Activated CD4-positive, alpha-beta T cell treated with anti-CD3 and anti-CD28 coated beads, Interleukin-2, amount 50 U/mL, for 24 hours (primary cell): ENCODE measurements at places on chromosomes 12 and 14.

DNA sequence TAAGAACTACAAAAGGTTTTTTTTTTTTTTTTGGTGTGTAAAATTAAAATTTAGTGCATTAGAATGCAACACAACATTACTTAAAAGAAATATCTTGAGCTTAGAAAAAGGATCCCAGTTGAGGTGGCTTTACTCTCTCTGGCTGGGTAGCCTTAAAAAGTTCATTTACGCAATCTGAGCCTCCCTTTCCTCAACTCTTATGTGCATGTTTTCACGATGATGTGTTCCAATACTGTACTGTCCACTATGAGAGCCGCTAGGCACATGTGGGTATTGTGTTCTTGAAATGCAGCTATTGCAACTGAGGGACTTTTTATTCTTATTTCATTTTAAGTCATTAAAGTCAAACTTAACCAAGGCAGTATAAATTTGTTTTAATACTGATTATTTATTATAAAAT lies 460.9 kb upstream of the SYT1 start:
- no peak for DNase-seq

DNA sequence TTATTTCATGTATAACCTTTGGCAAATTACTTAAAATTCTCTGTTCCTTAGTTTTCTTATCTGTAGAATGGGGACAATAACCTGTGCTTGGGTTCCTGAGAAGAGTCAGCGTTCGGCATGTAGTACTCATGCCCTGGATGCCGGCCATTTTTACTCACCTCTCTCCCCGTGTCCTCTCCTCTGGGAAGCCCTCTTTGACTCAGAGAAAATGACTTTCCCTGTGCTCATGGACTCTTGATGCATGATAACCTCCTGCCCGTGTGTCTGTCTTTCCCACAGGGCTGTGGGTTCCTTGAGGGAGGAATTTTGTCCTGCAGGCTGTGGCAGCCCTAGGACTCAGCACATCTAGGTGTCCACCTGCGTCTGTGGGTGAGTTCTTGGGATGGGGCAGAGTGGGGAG lies 5.8 kb upstream of the C1RL start:
- no peak for DNase-seq

DNA sequence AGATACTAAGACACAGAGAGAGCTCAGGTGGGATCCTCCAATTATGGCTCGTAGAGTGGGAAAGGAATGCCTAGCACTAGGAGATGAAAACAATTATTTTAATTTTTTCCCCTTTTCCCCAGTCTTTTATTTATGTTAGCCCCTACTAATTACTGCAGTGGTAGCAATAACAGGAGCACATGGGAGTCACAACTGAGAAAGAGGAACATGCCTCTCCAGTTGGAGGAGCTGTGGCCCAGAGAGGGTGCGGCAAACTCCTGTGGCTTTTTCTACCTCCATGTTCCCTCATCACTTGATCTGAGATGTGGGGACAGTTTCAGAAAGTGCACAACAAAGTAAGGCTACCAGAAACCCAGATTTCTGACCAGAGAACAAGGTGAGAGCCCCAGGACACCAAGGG lies 25.9 kb upstream of the POC1B start:
- no peak for DNase-seq

DNA sequence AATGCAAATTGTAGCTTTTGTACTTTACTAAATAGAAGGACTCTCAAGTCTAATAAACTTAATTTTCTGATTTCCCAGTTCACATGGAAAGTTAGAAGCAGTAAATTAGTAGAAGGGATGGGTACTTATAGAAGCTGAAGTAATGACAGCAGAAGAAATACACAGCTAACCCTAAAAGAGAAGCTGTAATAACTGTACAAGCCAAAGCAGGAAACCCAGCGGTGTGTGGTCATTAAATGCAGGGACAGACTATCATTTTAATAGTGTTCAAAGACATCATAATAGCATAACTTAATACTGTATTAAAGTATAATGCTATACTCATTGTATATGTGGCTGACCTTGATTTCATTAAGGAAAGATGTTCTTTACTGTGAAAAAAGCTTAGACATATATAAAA lies 74.9 kb downstream of the PCNX1 start:
- DNase-seq: no peak

DNA sequence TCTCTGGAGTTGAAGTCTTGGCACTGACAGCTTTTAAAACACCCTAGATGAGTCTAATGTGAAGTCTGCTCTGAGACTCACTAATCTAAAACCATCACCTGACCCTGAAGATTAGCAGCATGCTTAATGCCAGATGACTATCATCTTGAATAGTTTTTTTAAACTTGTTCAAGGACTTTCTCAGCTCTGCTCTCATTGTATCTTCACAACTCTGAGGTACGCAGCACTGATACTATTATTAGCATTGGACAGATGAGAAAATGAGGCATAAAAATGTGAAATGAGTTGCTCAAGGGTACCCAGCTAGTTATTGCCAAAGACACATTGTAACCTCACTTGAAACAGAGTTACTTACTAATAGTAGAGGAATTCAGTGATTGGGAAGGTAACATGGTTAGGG lies 4.8 kb downstream of the SLC38A1 start:
- DNase-seq: no peak

DNA sequence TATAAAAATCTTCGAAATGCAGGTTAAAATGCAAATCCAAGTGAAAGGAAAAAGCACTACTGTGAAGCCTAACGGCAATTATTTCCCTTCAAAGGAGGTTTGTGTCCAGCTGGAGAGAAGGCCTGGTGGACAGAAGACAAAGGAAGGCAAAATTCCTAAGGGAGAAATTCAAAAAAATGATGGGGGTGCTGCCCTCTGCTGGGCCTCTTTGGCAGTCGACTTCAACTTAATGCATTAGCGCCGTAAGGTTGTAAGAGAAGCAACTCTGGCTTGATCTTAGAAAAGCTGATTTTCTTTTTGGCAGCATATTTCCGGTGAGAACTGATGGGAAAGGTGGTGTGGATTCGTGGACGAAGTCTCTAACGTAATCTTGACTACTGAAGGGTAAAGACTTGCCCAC lies 34.3 kb upstream of the CHFR start:
- DNase-seq: no peak
